Activated T-cell treated with anti-CD3 and anti-CD28 coated beads for 48 hours (primary cell): ENCODE measurements at places on chromosomes 16 and 17.

DNA sequence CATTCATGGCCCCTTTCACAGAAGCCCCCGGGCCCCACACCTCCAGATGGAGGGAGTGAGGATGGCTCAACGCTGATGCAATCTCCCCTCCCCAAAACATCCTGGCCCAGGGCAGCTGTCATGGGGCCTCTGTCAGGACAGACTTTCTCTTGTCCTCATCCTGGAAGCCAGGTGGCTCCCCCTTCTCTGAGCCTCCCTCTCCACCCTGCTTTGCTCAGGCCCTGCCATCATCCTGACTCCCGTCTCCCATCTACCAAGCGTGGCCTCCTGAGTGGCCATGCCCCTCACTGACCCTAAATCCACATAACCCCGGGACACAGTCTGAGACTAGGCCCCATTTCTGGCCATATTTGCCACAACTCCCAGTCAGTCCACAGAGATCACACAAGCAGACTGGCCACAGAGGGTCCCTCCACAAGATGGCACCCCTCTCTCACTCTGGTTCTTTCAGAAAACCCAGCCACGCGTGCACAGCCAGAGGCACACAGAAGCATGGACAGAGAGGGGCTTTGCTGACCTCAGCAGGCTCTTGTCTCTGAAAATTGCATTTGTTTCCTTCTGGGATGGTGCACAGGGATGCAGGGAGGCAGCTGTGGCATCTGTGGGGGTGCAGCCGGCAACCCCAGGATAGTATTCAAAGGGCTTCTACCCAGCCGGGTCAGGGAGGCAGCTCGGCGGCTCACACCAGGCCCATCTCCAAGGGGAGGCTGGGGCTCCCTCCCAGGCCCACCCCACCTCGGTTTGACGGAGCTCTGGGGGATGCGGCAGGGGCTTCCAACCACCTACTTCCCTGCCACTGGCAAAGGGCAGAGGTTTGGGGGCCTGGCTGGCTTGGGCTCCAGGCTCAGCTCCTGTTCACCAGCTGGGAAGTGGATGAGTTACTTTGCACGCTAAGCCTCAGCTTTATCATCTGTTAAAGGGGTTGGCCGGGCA lies 16.9 kb downstream of the DOC2B start:
- no peak for DNase-seq

DNA sequence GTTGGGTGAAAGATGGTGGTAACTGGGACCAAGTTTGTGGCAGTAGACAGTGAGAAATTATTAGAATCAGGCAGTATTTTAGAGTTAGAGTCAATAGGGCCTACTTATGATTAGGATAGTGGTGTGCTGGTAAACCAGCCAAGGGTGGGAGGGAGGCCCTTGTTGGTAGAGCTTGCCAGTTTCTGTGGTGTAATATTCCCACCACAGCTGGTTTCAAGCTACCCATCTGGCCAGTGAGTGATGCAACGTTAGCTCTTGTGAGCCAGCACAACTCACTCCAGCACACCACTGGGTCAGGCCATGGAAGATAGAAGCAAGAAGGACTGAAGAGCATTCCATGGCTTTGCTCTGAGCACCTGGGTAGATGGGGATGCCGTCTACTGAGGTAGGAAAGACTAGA lies 34.9 kb downstream of the GNAO1 start:
- DNase-seq, result no peak

DNA sequence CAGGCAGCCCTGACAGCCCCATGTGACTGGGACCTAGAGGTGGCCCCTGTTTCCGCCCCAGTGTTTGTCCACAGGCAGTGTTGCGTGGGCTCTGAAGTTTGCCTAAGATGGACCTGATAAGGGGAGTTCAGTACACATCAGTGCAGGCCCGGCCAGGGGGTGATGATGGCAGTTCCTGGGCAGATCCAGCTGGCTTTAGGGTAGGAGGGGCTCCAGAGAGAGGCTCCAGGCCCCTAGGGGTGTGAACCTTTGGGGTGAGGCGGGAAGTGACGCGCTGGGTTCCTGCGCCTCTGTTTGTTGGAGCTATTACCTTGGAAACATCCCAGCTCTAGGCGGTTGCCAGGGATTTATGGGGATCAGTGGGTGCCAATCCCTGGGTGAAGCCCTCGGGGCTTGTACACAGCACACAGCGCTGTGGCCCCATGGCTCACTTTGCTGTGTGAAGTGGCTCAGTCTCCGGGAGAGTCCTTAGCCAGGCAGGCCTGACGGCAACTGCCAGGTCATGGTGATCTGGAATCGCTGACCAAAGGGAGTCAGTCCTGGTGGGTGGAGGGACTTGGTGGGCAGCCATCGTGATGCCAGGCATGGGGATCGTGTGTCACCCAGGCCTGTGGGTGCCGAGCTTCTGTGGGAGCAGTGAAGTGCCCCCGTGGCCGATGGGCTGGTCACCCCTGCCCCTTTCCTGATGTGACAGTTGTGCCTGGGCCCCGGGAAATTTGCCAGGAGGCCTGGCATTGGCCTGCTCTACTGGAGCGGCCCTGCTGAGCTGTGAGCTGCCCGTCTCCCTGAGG lies 146.1 kb downstream of the SEC14L1 start:
- no peak for DNase-seq

GRCh38 chr16:8251727-8252126 lies 338.6 kb downstream of the TMEM114 start:
- no peak for DNase-seq

DNA sequence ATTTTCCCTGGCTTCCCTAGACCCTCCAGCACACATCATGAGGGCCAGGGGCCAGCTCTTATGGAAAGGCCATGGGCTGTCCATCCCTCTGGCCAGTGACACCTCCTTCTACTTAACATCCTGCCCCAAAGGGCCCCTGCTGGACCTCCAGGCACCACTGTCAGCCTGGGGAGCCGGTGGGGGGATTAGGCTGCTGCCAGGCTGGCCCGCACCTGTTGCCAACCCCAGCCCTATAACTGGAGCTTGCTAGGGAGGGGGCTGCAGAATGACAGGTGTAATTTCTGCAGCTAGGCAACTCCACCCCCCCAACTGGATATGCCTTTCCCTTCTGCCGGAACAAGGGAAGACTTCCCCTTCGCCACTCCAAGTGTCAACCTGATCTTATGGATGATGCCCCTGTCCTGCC lies 12.5 kb downstream of the RARA start:
- DNase-seq, result no peak

GRCh38 chr17:3558603-3559269 lies 1.1 kb upstream of the TRPV3 start:
- DNase-seq, result peak; percentile 44

GRCh38 chr17:45338996-45339535 lies 22.2 kb upstream of the MAP3K14 start:
- no peak for DNase-seq

DNA sequence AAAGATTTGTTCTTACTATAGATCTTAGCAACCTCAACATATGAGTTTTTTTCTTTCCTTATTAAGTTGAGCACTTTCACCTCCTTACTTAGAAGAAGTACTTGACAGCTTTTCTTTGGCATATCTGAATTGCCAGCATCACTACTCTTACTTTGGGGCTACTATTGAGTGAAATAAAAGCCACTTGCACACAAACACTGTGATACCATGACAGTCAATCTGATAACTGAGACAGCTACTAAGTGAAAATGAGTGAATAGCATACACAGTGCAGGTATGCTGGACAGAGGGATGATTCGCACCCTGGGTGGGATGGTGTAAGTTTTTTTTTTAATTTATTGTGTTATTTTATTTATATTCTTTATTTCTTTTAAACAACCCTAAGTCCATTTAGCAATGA lies 13.5 kb upstream of the TENT4B start:
- no peak for DNase-seq

DNA sequence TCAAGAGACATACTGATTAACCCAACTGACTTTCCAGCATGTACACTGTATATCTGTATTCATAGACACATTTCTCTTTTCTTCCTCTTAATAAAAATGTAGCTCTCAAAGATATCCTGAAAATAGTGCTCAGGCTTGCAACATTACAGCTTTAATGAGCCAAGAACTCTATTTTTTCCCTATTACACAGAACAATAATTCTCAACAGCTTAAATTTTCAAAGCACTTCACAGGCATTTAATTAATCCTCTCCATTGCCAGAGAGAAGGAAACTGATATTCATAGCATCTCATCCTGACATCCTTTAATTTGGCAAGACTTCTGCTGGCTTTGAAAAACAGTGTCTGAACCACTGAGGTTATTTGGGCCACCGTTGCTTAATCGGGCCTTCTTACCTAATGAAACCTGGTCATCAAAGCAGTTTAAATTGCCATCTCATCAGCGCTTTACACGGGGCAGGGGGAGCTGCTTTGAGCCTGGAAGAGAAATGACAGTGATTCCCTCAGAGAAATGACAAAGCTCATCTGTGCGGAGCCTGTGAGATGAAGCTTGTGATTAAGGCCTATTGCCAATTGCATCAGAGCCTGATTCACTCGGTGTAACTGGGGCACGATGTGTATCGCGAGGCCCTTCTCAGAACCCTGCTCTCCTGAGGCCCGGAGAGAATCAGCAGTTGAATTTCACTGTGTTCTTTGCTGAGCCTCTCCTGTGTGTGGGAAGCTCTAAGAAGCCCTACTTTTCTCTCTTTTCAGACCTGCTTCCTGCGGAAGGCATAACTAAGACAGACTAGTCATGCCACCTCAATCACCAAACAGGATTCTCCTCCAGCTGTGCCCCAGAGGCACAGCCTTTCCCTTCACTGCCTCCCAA lies 8.5 kb upstream of the SIAH1 start:
- no peak for DNase-seq

GRCh38 chr17:42459801-42460281 lies 1.2 kb downstream of the ATP6V0A1 start:
- no peak for DNase-seq

- no peak for DNase-seq
Observed at GRCh38 chr16:70804734-70805169, 3.8 kb upstream of the VAC14 start.

DNA sequence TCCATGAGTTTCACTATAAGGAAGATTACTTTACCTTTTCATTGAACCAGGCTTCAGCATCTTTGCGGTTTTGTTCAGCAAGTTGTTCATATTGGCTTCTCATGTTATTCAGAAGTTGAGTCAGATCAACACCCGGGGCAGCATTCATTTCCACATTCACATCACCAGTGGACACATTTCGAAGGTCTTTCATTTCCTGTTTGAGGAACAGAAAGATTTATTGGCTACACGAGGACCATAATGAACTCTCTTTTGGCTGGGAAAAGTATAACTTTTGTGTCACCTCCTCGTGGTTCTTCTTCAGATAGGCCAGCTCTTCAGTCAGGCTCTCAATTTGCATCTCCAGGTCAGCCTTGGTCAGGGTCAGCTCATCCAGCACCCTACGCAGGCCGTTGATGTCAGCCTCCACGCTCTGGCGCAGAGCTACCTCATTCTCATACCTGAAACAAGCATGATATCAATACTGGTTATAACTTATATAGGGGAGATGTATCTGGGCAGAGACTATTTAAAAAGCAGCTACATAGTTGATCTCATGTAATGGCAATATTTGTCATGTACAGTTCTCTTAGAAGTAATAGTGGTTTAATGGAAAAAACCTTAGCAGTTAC lies 2.1 kb downstream of the KRT10 start:
- DNase-seq, result no peak

GRCh38 chr17:2361010-2361760 lies 23.9 kb downstream of the SGSM2 start:
- no peak for DNase-seq

- no peak for DNase-seq
Observed at GRCh38 chr16:88060524-88061219, 109.4 kb downstream of the BANP start.

GRCh38 chr16:69937465-69937951 lies 13.6 kb upstream of the CLEC18A start:
- no peak for DNase-seq

DNA sequence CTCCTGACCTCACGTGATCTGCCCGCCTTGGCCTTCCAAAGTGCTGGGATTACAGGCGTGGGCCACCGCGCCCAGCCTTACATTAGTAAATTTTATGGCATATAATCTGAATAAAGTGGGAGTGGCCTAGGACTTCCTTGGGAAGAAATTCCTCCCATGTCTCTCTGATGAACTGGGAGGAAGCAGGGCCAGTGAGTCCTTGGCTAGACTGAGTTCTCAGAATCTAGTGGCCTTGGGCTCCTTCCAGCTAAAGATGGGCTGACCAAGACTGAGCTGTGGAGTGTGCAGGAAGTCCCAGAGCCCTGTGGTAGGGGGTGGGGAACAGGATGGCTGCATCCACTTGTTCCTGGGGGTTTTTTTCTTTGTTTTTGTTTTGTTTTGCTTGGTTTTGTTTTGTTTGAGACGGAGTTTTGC lies 10.0 kb upstream of the NAGLU start:
- DNase-seq, result no peak

DNA sequence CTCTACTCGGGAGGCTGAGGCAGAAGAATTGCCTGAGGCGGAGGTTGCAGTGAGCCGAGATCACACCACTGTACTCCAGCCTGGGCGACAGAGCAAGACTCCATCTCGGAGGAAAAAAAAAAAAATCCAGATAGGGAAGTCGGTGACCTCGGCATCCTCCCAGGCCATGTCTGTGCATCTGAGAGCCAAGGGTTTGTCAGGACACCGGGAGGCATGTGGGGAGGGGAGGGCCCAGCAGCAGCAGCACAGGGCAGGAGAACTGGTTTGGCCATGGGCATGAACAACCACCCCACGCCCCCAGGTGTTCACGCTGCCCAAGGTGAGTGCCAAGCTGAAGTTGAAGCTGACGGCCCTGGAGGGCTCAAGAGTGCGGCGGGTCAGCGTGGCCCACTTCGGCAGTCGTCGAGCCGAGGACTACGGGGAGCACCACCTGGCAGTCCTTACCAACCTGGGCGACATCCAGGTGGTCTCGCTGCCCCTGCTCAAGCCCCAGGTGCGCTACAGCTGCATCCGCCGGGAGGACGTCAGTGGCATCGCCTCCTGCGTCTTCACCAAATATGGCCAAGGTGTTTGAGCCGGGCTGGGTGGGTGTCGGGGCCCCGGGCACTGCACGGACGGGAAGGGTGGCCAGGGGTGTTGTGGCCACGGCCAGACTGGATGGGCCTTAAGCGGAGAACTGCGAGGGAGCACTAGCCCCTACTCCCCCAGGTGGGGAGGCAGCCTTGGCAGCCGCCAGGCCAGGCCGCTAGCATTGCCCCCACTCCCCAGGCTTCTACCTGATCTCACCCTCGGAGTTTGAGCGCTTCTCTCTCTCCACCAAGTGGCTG lies 14.7 kb upstream of the MYO15B start:
- DNase-seq, result no peak

DNA sequence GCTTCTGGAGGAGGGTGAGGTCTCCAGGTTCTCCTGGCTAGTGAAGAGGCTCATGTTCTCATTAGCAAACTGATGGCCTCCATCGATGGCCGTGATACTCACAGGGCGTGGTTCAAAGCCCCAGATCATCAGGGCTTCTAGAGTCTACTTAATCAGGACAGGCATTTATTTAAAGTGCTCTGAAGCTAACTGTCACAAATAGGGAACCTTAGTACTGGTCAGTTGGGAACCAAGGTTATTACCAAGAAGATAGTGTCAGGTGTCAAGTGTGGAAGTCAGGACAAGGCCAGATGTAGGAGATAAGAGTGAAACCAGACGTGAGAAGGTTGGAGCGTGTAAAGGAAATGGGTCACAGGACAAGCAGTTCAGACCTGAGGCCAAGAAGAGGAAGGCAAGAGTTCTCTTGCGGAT lies 56.9 kb downstream of the PIGL start:
- DNase-seq, result no peak
